Effector memory CD8-positive, alpha-beta T cell (primary cell): ENCODE measurements at places on chromosomes 1 and 21.

DNA sequence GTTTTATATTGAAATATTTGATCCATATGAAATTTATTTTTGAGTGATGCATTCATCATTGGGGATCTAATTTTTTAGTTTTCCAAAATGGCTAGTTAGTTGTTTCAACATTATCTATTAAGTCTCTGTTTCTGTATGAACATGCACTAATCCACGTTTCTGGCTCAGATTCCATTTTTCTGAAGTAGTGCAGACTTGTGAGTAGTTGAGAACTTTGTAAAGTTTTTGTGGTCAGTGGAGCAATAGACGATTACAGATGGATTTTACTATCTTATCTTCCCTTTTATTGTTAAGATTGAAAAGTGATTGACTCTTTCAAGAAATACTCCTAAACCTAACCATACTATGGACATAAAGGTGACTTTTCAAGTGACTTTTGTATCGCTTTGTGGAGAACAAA is 16.7 kb downstream of the SOAT1 start:
- DNase-seq: no peak

GRCh38 chr1:212467843-212468482 is 35.2 kb downstream of the NENF start:
- DNase-seq: no peak

DNA sequence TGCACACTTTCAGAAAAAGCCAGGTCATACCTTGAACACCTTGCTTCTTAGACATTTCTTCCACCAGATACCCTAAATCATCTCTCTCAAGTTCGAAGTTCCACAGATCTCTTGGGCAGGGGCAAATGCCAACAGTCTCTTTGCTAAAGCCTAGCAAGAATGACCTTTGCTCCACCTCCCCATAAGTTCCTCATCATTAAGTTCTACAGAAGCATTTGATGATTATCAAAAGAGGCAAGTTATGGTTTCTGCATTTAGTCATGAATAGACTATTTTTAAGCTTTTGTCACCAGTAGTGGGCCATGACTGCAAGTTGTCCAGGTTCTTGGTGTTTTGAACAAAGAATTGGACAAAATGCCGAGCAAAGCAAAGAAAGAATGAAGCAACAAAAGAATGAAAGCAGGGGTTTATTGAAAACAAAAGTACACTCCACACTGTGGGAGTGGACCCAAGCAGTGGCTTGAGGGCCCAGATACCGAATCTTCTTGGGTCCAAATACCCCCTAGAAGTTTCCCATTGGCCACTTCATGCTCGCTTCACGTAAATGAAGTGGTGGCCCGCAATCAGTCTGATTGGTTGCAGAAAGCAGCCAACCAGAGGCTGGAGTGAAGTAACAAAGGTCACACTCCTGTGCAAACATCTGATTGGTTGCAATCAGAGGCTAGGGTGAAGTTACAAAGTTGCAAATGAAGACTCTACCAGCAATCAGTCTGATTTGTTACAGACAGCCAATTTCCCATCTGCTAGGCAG is 9.8 kb upstream of the EGLN1 start:
- no peak for DNase-seq

DNA sequence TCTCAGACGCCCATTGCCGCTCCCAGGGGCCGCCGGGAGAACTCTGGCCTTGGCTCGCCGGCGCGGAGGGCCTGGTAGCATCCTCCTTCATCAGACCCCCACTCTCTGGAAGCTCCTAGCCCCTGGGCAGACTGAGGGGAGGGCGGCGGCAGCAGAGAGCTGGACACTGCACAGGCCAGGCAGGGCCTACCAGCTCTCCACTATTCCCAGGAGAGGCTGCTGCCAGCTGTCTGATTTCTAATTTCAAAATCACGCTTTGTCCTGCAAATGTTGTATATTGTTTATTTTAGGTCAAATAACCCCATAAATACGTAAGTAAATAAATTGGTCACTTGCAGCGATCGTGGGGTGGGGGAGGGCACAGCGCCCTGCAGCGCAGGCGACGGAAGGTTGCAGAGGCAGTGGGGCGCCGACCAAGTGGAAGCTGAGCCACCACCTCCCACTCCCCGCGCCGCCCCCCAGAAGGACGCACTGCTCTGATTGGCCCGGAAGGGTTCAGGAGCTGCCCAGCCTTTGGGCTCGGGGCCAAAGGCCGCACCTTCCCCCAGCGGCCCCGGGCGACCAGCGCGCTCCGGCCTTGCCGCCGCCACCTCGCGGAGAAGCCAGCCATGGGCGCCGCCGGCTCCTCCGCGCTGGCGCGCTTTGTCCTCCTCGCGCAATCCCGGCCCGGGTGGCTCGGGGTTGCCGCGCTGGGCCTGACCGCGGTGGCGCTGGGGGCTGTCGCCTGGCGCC is at the start of gene MTARC1:
TSS of gene MTARC1 (plus strand) at position 577 of the 732 bp plus-strand sequence. CDS start at position 609, 32 bp downstream.
- no peak for DNase-seq

GRCh38 chr1:21534674-21535378 is 25.6 kb downstream of the ALPL start:
- DNase-seq: no peak

DNA sequence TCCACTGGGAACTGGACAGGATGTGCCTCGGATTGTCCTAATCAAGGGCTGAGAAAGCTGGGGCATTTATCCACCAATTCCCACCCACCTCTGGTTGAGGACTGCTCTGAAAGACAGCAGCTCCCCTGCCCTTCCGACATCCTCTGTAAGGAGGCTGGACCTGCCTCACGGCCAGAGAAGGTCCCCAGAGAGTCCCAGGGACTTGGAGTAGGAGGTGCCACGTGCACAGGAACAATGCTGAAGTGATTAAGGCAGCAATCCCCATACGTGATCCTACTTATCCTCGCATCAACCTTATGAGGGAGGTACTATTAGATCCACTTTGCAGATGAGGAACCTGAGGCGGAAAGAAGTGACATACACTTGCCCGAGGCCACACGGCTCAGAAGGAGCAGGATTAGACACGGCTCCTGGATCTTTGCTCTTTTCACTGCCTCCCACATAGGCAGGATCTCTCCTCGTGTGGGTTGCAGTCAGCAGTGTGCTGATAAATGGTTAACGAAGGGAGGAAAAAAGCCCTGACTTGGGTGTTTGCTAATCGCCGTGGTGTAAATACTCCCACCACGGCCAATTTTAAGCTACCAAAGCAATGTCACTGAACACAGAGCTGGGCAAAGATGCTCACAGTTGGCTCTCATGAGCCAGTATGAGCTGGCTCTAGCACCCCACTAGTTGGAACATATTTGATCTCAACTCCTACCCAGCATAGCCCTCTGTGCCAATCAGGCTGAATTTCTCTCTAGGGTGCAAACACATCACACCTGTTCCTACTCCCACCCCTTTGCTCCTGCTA is 18.6 kb upstream of the LDLRAP1 start:
- no peak for DNase-seq

- no peak for DNase-seq
Observed at GRCh38 chr1:78210175-78210574, 164.4 kb downstream of the GIPC2 start.

DNA sequence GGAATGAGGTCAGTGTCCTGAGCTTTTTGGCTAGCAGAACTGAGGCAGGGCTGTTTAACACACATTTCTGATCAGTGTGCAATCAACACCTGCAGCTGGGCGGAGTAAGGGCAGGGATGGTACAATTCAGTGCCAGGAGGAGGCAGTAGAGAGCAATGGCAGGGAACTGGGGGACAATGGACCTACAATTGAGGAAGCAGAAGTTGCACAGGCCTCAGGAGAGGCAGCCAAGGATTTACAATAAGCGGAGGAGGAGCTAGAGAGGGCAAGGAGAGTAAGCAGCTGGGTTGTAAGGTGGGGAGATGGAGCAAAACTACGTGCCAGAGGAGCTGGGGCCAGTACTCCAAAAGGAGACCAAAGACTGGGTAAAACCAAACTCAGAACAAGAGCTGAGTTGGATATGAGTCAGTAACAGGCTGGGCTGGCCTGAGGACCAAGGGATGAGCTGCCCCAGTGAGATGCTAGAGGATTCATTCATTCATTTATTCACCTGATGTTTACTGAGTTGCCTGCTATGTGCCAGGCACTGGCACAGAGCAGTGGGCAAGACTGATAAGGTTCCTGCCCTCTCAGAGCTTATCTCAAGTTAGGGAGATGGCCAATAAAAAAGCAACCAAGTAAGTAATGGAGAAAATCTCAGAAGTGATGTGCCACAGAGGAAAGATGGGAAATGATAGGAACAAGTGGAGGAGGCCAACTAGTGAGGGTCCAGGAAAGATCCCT is 10.4 kb upstream of the GALE start:
- peak; percentile 54 for DNase-seq

DNA sequence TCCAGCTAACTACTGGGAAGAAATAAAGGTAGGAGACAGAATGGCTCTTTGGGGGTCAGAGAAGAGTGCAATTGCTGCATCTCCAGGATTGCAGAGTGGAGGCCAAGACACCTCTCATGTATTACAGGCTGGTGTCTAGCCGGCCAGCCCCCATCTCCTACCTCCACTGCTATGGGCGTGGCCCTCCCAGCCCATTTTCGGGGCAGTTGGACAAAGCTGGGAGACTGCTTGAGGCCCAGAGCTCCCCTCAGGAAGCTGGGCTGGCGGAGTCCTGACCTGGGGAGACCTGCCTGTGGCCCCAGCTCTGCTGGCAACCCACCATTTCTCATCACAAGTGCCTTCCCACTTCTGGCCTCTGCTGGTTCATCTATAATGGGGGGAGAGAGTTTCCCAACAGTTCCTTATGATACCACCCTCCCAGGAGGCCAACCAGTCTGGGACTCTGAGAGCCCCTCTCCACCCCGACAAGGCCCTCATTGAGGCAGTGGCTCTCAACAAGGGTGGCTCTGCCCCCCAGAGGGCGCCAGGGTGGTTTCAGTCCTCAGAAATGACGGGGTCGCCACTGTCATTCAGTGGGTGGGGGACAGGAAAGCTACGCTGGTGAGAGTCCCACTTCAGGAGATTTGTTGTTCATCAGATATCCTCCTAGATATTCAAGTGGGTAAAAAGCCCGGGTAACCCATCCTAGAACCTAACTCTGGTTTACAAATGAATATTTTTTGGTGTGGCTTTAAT is 11.5 kb downstream of the RAP1GAP start:
- no peak for DNase-seq

DNA sequence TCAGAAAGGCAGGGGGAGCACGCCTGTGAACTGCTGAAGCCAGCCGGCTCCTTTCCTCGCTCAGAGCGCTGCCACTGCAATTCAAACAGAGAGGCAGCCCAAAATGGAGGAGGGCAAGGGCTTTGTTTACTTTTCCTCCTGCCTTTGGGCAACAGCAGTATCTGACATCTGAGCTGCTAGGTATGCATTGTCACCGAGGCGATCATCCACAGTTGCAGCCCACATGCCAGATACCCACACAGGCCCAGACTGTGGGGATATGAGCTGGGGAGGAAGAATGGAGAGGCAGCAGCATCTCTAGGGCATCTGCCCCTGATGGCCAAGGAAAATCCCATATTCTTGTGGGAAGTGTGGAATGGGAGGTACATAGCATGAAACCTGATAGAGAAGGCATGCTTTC is 357.1 kb downstream of the BARHL2 start:
- no peak for DNase-seq

- no peak for DNase-seq
Observed at GRCh38 chr1:167056529-167057231, 33.5 kb downstream of the GPA33 start.

DNA sequence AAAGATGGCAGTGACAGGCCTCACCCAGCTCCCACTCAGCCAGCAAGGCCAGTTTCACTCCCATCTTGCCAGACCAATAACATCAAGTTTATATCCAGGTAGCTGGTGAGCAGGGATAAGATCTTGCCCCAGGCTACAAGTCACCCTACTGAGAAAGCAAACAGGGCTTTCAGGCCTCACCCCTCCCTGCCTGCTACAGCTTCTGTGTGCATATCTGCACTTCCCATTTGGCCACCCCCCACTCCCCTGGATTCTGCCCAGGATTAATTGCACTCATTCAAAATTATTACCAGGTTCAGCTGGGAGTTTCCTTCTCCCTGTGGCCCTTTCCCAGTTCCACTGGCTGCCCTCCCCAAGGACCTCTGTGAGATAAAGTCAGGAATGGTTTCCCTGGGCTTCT is 352.1 kb downstream of the TBX15 start:
- DNase-seq: no peak

DNA sequence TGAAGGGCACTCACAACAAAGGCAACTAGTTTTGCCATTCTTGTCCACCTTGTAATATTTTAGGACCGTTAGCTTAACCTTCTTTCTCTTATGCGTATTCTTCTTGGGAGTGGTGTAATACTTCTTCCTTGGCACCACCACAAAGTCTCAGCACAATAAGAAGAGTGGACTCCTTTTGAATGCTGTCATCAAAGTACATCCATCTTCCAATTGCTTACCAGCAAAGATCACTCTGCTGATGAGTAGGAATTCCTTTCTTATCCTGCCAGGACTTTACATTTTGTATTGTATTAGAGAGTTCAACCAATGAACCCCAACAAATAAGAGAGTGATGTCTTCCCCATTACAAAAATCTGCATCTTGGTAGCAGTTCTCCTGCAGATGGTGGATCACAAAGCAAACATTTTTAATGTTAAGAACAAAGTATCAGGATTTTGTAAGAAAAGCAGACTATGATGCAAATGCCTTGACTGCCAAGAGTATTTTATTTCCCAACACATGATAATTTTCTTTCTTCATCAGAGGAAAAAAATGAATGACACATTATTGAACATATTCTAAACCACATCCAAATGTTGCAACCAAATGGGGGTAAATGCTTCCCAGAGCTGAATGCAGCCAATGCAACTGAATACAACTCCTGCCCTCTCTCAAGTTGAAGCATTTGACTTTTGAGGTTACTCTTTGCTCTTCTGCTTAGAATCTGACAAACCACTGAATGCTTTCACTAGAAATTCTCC is 5.1 kb upstream of the ARNT start:
- DNase-seq: no peak

- no peak for DNase-seq
Observed at GRCh38 chr1:230128569-230129285, 61.7 kb downstream of the GALNT2 start.

DNA sequence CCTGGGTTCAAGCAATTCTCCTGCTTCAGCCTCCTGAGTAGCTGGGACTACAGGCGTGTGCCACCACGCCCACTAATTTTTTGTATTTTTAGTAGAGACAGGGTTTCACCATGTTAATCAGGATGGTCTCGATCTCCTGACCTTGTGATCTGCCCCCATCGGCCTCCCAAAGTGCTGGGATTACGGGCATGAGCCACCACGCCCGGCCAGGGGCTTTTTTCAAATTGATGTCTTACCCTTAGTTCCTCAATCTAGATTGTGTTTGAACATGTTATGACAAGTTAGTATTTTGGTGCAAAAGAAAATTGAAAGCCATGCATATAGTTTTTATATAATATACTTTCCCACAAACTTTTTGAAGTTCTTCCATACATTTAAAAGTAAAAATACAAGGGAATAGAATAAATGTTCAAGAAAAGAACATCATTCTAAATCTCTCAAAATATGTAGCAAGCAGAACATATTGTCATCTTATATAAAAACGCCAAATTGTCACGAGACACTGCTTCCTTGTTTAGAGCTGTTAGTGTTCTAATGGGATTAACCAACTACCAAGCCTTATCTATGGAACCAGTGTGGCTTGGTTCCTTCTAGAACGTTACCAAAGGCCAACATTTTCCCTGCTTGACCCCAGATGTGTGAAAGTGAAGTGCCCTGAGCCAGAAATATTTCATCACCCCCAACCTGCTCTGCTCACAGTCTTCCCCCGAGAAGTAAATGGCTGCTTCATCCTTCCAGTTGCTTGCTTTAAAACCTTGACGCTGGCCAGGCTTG is 9.5 kb upstream of the PLEKHM2 start:
- DNase-seq: no peak
